ENCODE measurements at places on chromosomes 2 and 18. TPM values are rescaled to one million over a fixed set of nuclear protein-coding genes. Genes with fewer than 3 reads are reported as not detected.

Gene CDH20
- total RNA-seq: not detected

Gene PMAIP1
- total RNA-seq: 14.0 TPM

Gene COQ10B
- 64.2 TPM for total RNA-seq

Gene CNDP2
- total RNA-seq: 52.0 TPM

Gene TCF23
- not detected for total RNA-seq

Gene CPO
- total RNA-seq: not detected

Gene CCDC68
- 0.54 TPM for total RNA-seq

Gene THAP4
- 42.2 TPM for total RNA-seq

Gene VWA3B
- not detected for total RNA-seq

Gene TGFA
- not detected for total RNA-seq

Gene TACR1
- under 0.01 TPM for total RNA-seq

Gene PGAP1
- total RNA-seq: 6.7 TPM

Gene MTCL1
- total RNA-seq: 38.6 TPM

Gene TUBA4B
- total RNA-seq: not detected

Gene DYSF
- under 0.01 TPM for total RNA-seq

Gene LRRTM1
- not detected for total RNA-seq

Gene CLIP4
- 64.2 TPM for total RNA-seq

Gene LYG2
- not detected for total RNA-seq

Gene NEUROD1
- not detected for total RNA-seq

Gene SERPINB4
- total RNA-seq: not detected

Gene LRP2
- total RNA-seq: not detected

Gene CRYGC
- not detected for total RNA-seq

Gene TUBA3E
- not detected for total RNA-seq

Gene CNTNAP5
- total RNA-seq: not detected

Gene EPB41L3
- total RNA-seq: 90.5 TPM

Gene EML6
- total RNA-seq: 0.18 TPM

Gene CHST9
- not detected for total RNA-seq

Gene COLEC12
- 2.3 TPM for total RNA-seq

Gene TLX2
- total RNA-seq: not detected

Gene AMER3
- total RNA-seq: not detected

Gene REG1B
- not detected for total RNA-seq

Gene ALPG
- total RNA-seq: not detected

Gene ZNF396
- 0.54 TPM for total RNA-seq

Gene CHRNG
- total RNA-seq: not detected

Gene COMMD1
- 60.4 TPM for total RNA-seq

Gene MARCHF4
- 3.1 TPM for total RNA-seq

Gene RNU2-63P
- total RNA-seq: 174 TPM

Gene SCN3A
- 1.4 TPM for total RNA-seq

Gene MPV17
- total RNA-seq: 80.5 TPM

Gene CABYR
- 4.1 TPM for total RNA-seq

Gene UGT1A4
- not detected for total RNA-seq

Gene CDCA7
- 12.0 TPM for total RNA-seq

Gene CCDC121
- total RNA-seq: 2.2 TPM
